Astrocyte of the spinal cord (primary cell): ENCODE measurements at places on chromosomes 1 and 21.

- peak; percentile 45 for DNase-seq
These were observed 26.4 kb upstream of the LRRC8D start for GRCh38 chr1:89794406-89794805.

GRCh38 chr1:209850342-209850979 lies 22.7 kb downstream of the UTP25 start:
- peak; percentile 85 for DNase-seq

DNA sequence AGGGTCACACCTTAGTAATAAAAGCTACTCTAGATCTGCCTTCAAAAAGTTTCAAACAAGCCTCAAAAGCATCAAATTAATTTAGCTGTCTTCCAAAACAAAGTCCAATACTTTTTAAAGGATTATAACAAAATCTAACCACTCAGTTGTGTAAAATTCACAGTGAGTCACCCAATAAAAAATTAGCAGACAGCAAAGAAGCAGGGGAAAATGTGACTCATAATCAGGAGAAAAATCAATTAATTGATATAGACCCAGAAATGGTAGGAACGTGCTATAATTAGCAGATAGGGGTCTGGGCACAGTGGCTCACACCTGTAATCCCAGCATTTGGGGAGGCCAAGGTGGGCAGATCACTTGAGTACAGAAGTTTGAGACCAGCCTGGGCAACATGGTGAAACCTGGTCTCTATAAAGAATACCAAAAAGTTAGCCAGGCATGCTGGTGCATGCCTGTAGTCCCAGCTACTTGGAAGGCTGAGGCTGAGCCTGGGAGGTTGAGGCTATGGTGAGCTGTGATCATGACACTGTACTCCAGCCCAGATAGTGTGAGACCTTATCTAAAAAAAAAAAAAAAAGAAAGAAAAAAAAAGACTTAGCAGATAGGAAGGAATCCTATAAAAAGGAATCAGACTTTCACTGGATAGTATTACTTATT lies 8.1 kb upstream of the MYOG start:
- no peak for DNase-seq

GRCh38 chr1:184701816-184702215 lies 52.8 kb downstream of the EDEM3 start:
- no peak for DNase-seq

DNA sequence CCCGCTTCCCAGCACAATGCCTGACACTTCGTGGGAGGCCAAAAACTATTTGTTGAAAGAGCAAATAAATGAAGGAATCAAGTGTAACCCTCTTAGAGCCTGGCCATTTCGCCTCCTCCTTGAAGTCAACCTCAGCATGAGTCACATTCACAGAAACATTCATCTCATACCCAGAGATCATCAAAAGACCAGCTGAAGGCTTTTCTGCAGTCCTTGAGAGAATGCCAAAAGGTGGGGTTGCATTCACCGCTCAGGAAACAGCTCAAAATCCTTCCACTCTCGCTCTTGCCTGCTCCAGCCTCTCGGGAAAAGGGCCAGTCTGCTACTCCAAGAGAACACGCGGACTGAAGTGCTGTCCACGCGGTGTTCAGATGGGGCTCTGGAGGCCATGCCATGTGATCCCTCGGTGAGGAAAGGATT lies 90.0 kb downstream of the VWA5B1 start:
- peak; percentile 95 for DNase-seq

- DNase-seq = no peak
These were observed 411.4 kb upstream of the DEPDC1 start for GRCh38 chr1:68908316-68908715.

DNA sequence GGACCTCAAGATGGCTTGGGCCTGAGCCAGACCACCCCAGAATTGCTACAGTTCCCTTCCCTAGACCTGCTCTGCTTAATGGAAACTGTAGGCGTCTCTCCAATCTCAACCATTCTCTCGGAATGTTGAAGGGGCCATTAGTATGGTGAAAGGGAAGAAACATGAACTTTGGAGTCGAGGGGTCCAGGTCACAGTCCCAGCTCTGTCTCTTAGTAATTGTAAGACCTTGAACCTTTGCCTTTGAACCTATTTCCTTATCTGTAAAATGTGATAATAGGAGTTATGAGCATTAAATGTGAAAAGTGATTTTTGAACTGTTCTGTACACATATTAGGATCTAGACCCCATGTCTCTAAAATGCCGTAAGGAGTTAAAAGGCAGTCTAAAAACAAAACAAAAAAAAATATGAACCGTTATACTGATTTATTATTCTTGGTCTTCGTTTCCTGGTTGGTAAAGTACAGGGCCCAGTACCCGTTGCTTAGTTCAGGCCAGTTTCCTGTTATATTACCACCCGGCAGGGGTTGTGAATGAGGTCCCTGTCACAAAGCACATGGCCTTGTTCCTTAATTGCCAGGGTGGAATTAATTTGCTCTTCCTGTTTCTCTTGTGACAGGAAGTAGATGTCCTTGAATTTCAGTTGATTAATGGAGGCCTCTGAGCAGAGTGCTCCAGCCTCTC lies 42.3 kb downstream of the TCEANC2 start:
- no peak for DNase-seq

DNA sequence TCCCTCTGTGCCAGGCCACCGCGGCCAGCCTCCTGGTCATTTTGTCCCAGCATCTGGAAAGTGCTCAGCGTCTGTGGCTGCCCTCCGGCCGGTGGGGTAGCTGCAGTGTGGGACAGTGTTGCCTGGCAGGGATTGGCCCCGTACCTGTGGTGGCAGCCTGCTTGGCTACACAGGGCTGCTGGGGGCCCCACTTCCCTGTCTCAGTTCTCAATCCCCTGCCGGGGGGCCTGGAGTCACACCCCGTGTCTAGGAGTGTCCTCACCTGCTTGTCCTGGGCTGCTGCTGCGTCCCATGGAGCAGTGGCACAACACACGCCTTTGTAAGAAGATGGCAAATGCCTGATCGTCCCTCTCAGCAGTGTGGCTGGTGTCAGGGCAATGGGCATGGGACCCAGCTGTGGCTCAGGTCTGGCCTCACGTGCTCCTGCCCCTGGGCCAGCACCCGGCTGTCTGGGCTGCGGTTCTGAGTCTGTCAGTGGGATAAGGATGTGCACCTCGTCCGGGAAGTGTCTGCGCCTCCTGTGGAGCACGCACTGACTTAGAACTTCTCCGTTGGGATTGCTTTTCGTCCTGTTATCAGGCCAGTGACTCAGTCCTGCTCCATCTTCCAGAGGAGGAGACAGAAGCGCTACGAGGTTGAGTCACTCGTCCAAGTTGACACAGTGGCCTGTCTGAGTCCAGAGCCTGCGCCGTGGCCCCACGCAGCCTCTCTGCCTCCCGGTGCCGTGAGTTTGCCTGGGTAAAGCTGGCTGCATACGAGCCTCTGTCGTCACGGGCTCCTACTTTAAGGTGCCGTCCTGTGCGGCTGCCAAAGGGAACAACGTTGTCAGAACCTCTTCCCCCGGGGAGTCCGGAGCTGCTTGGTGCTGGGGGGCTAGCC lies 41.0 kb downstream of the CRYAA start:
- peak; percentile 67 for DNase-seq

GRCh38 chr1:65691152-65691900 lies 101.4 kb upstream of the PDE4B start:
- no peak for DNase-seq

- no peak for DNase-seq
These were observed 479.9 kb upstream of the PLXNA2 start for GRCh38 chr1:208724079-208724478.

GRCh38 chr1:218869276-218869675 lies 304.4 kb upstream of the LYPLAL1 start:
- DNase-seq = peak; percentile 31

- DNase-seq = no peak
These were observed 13.1 kb downstream of the TRIM62 start for GRCh38 chr1:33168556-33169289.

- no peak for DNase-seq
These were observed 208.4 kb downstream of the HHIPL2 start for GRCh38 chr1:222339376-222339947.

GRCh38 chr1:40197656-40198055 lies 36.5 kb downstream of the RLF start:
- no peak for DNase-seq

GRCh38 chr1:89312572-89312971 lies 39.9 kb upstream of the GBP5 start:
- no peak for DNase-seq

GRCh38 chr1:212286556-212287131 lies 1.4 kb downstream of the PPP2R5A start:
- DNase-seq = peak; percentile 35

- DNase-seq = no peak
These were observed 1.8 kb downstream of the NHLH2 start for GRCh38 chr1:115839029-115839678.

DNA sequence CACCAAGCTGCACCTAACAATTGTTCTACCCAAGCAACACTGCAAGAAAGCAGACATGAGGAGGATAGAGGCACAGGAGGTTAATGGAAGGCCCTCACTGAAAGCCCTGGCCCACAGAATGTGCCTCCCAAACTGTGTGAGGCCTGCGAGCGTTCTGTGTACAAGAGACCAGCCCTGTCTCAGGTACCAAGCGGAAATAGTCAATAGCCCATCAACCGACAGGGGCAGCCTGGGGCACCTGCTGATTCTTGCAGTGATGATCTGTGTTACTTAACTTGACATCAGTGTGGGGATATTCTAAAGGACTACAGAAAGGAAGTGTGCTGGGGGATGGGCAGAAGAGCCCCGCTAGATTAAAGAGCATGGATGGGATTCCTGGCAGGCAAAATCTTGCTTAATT lies 392.4 kb downstream of the KCNH1 start:
- DNase-seq = no peak

- DNase-seq = no peak
These were observed 477.6 kb upstream of the DEPDC1 start for GRCh38 chr1:68974447-68974846.

DNA sequence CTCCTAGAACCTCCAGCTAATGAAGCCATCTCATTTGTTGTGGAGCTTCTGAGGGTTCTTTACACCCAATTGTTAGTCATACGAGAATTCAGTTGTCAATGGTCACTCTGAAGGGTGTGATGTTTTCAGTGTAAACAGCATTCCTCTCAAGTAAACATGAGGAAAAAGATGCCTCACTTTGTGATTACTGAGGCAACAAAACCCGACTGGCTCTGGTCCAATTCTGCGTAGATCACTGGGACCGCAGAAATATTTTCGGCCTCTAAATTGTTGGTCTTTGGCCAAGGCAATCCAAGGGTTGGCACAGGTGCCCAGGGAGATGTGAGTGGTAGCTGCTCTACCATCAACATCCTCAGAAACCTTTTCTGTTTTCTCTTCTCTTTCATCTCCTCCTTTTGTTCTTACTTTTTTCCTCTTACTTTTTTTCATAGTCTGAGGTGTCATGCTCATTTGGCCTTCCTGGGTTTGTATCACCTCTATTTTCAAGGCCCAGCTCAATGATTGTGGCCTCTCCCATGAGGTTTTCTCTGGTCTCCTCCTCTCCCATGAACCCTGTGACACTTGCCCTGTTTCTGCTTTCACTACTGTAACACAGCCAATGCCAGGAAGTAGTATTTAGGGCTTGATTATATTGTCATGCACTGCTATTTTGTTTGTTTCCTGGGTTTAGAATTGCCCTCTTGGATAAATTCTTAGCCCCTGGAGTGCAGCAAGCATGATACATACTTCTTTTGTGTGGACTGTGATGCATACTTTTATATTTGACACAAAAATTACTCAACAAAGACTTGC lies 221.9 kb downstream of the TNR start:
- DNase-seq = no peak

GRCh38 chr1:94846308-94846707 lies 26.2 kb downstream of the SLC44A3 start:
- no peak for DNase-seq

DNA sequence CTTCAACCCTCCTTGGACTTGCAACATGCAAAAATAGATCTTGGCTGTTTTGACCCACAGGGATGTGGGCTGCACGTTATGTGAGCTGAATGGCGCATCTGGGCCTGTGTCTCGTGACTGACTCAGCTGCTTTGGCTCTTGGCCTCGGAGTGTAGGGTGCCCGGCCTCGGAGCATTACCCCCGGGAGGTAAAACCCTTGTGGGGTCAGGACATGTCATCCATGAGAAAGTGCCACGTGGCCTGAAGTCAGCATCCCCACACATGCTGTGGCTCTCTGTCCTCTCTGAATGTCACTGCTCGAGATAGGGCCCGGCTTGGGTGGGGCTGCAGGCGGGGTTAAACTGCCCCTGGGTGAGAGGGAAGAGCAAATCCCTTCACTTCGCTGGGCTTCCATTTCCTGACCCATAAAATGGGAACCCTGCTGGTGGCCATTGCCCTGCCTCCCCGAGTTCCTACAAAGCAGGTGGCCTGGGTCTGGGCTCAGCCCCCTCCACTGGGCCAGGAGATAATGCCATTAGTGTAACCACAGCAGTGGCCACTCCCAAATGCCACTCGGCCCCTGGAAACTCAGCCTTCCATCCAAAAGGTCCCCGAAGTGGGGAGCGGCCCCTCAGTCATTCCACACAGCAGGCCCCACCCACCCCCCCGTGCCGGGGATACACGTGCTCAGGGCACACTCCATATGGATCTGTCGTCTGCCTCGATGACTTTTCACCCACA lies 22.8 kb upstream of the TSPEAR start:
- DNase-seq = no peak

DNA sequence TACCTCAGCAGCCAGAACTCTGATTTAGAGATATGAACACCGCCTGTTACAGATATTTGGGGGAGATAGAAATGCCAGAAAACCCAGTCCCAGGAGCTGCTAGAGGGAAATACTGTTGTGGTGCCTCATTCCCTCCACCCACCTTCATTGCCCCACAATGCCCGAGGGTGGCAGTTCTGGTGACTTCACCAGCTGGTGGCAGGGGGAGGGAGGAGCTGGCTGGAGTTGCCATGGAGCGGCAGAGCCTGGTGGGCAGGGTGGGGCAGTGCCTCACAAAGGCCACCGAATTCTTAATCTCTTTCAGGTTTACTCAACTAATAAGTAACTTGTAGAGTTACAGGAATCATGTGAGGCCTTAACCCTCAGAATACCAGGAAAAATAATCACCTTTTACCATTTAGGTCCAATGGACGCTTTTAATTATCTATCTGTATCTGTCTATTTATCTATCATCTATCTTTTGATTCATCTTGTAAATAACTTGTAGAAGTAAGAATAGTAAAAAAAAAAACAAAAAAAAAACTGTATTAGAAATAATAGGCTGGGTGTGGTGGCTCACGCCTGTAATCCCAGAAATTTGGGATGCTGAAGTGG lies 11.7 kb upstream of the S100A11 start:
- DNase-seq = no peak

DNA sequence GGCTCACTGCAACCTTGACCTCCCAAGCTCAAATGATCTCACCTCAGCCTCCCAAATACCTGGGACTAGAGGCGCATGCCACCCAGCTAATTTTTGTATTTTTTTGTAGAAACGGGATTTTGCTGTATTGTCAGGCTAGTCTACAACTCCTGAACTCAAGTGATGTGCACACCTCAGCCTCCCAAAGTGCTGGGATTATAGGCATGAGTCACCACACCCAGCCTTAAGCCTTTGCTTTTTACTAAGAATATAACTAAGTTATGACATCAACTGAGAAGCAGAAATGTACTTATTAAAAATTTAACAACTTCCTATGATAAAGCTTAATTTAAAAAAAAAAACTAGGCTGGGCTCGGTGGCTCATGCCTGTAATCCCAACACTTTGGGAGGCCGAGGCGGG lies 8.9 kb upstream of the LSS start:
- DNase-seq = no peak

- no peak for DNase-seq
These were observed 107.7 kb upstream of the PLXNA2 start for GRCh38 chr1:208351838-208352237.

- DNase-seq = no peak
These were observed 42.9 kb downstream of the FMN2 start for GRCh38 chr1:240134596-240134995.

- peak; percentile 47 for DNase-seq
These were observed 482.2 kb downstream of the CAMTA1 start for GRCh38 chr1:7267493-7267892.

- DNase-seq = no peak
These were observed 182.3 kb downstream of the C1orf21 start for GRCh38 chr1:184569106-184569505.
